ENCODE measurements at places on chromosomes 13 and 19. TPM values are rescaled to one million over a fixed set of nuclear protein-coding genes. Genes with fewer than 3 reads are reported as not detected.

Gene ZNF221
- 0.67 TPM for total RNA-seq

Gene C19orf85
- not detected for total RNA-seq

DNA sequence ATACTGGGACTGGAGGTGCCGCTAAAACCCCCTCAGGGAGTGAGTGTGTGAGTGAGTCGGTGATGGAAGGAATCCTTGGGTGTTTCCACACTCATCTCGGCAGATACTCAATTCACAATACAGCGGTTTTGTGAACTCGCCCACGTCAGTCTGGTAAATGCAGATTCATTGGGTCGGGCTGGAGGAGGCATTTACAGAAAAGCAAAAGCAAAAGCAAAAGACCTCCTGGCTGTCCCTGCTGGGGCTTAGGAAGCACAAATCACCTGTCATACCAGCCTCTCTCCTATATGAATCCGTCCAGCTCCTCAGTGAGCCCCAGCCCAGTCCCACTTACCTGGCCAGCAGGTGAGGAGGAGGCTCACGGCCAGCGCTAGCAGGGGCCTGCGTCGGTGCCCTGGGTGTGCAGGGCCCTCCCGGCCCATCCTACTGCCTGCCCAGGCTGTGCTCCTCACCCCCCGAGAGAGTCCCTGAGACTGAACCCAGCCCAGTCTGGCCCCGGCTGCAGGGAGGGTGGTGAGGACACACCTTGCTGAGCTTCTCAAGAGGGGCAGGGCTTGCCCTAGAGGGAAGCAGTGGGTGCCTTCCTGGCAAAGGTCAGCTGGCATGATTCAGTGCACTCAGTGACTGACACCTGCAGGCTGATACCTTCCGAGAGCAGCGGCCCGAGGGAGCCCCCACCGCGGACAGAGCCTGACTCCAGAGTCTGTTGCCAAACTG lies at the start of gene MUC16:
TSS of gene MUC16 (minus strand) at position 475 of the 717 bp plus-strand sequence.
- no peak for DNase-seq

Gene PGLYRP1
- not detected for total RNA-seq

DNA sequence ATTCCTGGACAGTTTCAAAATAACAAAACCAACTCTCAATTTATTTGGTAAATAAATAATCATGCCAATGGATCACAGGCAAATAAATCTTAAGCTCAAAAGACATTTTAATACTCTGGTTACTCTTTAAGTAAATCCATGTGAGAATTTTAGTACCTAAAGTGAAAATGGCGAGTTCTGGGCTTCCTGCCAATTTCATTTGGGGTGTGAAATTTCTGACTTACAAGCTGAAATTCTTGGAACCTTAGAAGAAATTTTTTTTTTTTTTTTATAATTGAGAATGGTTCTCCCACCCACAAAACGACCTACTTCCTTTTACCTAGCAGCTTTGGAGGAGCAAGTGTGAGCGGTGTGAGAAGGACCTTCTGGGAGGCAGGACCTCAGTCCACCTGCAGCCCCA lies 354.5 kb upstream of the NBEA start:
- DNase-seq = no peak

- DNase-seq = no peak
Measured at GRCh38 chr13:109584844-109585361, 201.5 kb downstream of the IRS2 start.

Gene ERICH6B
- total RNA-seq = not detected

- DNase-seq = no peak
Measured at GRCh38 chr13:45240143-45240542, 39.3 kb upstream of the KCTD4 start.

Gene GJB2
- total RNA-seq = not detected

DNA sequence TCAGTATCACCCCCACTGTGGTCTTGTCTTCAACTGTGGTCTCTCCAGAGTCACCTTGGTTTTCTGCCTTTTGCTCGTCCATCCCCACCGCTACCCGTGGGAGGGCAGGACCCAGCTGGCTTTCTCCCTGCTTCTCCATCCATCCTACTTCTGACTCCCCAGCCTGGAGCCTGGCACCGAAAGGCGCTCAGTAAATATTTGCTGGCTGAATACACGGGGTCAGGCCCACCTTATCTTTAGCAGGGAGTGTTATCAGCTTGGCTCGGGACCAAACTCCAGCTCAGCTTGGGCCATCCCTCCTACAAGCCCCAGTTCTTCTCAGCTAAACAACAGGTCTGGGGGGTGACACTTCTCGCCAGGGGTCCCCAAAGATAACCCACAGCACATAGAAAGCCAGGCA lies 62.0 kb upstream of the KLF2 start:
- DNase-seq = no peak

GRCh38 chr13:105878119-105878700 lies 657.3 kb downstream of the EFNB2 start:
- DNase-seq = no peak

Gene MTIF3
- 48.9 TPM for total RNA-seq

Gene CYP4F11
- not detected for total RNA-seq

DNA sequence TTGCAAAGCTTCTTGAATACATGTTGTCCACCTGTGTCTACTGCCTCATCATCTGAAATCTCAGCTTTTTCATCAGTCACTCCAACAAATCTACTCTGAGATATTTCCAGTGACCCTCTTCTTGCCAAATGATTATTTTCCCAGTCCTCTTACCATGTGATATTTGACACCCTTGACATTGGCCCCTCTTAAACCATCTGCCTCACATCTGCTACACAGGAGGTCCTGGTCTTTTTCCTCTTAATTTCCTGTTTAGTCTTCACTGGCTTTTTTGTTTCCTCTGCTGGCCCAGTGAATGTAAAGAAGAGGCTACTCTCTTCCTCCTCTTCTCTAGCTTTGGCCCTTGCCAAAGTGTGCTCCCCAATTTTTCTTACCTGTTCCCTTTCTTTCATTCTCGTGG lies 218.7 kb downstream of the DNAJC15 start:
- DNase-seq = no peak

DNA sequence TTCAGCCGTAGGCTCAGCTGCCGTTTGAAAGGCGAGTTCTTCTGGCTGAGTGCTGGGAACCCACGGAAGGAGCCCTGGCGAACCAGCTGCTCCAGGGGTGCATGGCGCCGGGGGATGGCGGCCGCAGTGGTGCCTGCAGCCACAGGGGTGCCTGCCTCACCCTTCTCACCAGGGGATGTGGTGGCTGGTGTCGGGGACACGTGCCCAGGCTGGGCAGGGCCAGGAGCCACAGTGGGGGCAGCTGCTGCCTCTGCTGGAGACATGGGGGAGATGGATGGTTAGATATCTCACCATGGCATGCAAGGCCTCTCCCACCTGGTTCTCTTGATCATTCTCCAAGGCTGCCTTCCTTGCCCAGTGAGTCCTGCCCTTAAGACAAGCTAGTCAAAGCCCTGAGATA lies 17.1 kb downstream of the NUMBL start:
- DNase-seq = no peak

DNA sequence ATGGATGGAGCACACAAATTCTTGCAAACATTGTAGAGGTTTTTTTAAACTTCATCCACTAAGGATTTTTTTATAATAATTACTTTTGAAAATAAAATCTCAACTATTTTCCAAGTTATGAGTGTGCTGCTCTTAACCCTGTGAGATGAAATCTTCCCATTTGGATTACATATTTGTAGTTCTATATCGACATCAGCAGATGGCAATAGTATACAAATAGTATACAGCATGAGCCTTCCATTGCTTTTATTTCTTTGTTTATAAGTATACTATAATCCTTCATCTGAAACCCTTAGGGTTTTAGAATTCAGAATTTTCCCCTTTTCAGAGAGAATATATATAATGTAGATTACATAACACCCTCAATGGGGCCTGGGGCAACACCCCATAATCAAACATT lies 70.5 kb downstream of the GJA3 start:
- no peak for DNase-seq

GRCh38 chr19:33054623-33055022 lies 10.1 kb downstream of the RHPN2 start:
- DNase-seq = no peak

Gene PNMA8A
- not detected for total RNA-seq

Gene KLF12
- 95.1 TPM for total RNA-seq

Gene C5AR2
- 1.9 TPM for total RNA-seq

Gene LHB
- not detected for total RNA-seq

- DNase-seq = no peak
Measured at GRCh38 chr13:61777271-61777670, 361.6 kb upstream of the PCDH20 start.

Gene ZFP82
- total RNA-seq = 2.9 TPM

DNA sequence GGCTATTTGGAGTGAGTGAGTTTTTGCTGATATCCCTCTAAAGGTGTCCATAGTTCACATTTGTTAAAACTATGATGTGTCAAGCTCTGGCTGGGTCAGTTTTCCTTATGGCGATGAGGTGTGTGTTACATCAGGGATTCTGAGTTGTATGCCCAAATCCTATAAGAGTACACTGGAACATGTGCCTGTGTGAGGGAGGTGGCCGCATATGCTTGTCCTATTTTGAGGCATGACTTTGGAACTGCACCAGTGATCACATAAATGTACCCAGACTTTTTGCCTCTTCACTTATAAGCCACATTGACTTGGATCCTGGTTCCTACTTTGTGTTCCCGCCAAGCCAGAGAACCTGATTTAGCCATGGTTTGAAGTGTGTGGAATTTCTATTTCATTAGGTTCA lies 140.3 kb upstream of the RXFP2 start:
- DNase-seq = no peak

Gene VAV1
- 117 TPM for total RNA-seq

- no peak for DNase-seq
Measured at GRCh38 chr13:36685927-36686326, 12.1 kb downstream of the SERTM1 start.

- no peak for DNase-seq
Measured at GRCh38 chr19:46040952-46041500, at the start of gene IGFL4. Gene IGFL4 (minus strand): TSS chr19:46041002. CDS start chr19:46040962, 40 bp downstream.

Data from CD4-positive, CD25-positive, alpha-beta regulatory T cell (primary cell).